ENCODE measurements at places on chromosomes 13 and 19.

- DNase-seq = no peak
These were observed at the start of gene CDC34 for GRCh38 chr19:531753-532560. Gene CDC34, plus strand, starts transcription at chr19:531760. Its CDS starts 172 bp downstream, at chr19:531932.

DNA sequence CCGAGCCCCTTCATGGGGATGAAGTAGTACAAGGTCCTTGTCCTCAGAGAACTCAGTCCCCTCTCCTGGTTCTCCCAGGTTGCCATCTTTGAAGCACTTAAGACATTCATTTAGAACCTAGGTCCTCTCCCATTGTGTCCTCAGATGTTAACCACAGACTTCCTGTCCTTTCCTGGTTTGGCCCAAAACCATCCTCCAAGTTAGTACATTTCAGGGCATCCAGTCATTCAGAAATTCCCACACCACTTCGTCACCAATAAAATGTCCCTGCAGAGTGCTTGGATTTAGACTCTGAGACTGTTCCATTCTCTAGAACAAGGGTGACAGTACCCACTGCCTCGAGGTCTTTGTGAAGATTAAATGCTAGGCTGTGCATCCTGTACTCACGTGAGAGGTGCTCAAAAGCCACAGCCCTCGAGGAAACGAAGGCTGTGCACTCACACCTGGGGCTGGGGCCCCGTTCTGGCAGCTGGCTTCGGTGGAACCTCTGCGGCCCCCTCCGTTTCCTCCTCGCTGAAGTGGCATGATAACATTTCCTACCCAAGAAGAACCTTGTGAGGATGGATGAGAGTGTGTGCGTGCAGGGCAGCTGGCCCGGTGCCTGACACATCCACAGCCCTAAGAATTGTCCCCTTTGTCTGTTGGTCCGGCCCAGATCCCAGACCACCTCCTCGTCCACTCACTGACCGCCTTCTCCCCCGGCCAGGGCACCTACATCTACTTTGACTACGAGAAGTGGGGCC lies 4.7 kb downstream of the LENG1 start:
- DNase-seq = no peak

DNA sequence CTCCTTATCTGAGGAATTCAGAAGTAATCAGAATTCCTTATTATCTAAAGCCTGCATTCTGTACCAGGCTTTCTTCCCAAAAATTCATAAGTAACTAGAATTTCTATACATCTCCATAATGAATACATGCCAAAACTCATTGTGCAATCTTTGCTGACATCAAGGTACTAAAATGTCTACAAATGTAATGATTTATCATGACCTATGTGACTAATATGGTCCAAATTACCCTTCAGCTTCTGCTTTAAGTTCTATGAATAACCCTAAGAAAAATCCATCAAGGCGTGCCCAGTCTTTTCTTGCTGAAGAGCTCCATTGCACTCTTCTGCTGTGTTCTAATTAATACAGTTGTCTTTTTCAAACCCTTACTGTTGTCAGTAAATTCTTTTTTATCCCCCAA lies 58.5 kb upstream of the SLITRK1 start:
- no peak for DNase-seq

- DNase-seq = no peak
These were observed 178.9 kb downstream of the COL4A1 start for GRCh38 chr13:110127986-110128511.

DNA sequence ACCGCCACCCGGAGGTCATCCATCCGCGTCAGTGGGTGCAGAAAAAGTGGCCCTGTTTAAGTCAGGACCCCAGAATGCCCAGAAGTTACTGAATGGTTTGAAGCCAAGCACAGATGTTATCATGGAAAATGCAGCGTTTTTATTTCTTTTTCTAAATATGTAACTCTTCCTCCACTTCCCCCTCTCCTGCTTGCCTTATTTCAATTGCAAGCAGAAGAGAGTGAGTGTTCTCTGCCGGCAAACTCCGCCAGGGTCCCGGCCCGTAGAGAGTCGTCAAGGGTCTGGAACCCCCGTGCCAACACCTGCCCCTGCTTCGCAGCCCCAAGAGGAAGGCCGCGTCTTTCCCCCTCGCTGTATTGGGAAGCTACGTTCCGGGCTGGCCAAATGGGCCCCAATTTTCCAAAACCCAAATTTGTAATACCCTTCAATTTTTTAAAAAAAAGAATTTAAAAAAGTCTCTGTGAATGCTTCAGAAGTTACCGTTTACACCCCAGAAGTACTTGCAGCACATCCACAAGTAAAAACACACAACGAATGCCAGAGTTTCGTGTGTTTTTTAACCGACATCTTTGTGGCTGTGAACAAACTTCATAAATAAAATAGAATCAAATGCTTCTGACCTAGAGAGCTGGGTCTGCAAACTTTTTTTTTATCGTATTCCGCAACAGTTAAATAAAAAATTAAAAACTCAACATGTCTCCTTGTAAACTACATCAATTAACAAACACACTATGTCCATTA lies 712 bp upstream of the PDX1 start:
- DNase-seq = no peak

GRCh38 chr13:43878892-43879754 lies at the start of gene CCDC122:
Gene CCDC122, minus strand, starts transcription at chr13:43879740. Its CDS starts 10,364 bp downstream, at chr13:43869376.
- peak; percentile 56 for DNase-seq

DNA sequence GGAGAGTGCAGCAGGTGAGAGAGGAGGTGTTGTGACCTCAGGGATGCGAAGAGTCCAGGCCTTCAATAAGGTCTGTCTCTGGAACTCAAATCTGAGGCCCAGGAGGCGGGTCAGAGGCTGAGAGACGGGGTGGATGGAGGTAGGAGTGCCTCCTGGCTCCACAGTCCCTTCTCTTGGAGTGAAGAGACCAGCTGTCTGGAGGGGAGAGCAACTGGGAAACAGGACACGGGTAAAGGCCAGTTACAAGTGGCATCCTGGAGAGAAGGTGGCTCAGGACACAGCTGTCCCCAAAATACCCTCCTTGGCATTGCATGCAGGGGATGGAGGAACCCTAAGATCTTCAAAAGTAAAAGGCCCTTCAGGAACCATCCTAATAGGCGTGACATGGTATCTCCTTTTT lies 19.2 kb downstream of the PDE4A start:
- no peak for DNase-seq

DNA sequence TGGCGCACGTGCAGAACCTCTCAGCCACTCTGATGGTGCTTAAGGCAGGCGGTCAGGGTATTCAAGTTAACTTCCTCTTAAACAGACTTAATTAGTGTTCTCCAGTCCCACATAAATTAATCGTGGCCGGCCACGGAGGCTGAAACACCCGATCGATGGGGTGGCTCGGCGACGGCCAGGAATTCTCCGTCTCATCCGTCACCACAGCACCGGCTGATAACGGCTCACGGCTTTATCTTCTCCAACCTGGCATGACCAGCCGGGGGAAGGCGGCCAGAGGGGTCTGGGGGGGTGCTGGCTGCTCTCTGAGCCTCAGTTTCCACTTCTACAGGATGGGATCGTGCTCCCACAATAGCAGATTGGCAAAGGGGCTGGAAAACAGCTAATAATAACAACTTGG lies 32.6 kb upstream of the TCF3 start:
- no peak for DNase-seq

DNA sequence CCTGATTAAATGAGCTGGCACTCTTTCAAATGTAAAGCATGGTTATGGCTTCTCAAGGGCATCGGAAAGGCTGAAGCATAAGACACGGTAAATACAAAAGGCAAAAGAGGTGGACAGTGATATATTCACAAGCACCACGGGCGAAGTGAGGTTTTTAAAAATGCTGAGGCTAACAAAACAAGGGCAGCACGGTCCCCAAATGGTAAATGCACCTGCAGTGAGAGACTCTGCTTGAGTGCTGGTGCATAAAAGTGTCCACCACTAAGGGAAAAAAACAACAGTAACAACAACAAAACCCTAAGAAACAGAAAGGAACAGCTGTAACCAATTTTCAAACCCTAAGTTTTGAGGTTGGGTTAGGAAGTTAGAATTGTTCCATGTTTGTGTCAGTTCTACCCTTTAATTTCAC lies 234.9 kb downstream of the PCDH9 start:
- DNase-seq = no peak

DNA sequence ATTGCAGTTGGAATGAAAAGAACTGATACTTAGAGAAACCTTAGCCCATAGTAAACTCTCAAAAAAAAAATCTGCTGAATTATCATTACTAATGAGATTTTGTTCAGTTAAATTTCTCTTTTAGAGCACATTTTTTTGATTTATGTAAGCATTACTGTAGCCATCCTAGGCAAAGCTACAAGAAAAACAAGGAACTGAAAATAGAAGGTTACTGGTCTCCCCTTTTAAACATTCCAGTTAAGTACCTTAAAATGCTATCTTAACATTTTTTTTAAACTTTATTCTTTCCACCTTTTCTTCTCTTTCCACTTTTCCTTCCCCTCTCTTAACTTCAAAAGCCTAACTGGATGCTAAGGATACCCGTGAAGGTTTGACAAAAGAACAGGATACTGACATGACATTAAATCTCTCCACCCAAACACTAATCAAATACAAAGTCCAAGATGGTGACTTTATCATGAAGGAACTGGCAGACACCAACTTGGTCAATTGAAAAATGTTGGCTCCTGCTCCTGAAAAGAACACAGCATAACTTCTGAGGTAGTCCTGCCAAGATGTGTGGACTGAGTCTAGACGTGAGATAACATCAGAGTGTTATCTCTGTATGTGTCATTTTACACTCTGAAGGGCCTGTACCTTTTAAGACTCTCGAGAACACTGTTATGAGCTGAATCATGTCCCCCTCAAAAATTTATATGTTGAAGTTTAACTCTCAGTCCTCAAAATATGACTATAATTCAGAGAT lies 29.5 kb upstream of the SACS start:
- DNase-seq = no peak

DNA sequence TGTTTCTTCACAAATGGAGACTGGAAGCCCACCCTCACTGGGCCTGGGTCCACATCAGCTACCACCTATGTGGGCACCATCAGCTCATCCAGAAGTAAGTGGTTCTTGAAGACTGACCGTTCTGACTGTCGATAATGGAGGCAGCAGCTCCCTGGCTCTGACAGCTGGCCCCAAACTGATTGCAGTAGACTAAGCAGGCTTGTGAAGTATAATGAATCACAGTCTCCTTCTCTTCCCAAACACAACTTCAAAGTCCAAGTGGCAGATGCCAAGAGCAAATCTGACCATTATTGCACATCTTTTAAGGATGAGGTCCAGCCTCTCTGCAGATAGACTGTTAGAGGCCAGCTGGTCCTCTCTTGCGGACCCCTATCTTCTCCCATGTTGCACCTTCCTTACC lies 574.4 kb upstream of the KLF12 start:
- no peak for DNase-seq

GRCh38 chr13:85772367-85772766 lies 26.9 kb downstream of the SLITRK6 start:
- no peak for DNase-seq

DNA sequence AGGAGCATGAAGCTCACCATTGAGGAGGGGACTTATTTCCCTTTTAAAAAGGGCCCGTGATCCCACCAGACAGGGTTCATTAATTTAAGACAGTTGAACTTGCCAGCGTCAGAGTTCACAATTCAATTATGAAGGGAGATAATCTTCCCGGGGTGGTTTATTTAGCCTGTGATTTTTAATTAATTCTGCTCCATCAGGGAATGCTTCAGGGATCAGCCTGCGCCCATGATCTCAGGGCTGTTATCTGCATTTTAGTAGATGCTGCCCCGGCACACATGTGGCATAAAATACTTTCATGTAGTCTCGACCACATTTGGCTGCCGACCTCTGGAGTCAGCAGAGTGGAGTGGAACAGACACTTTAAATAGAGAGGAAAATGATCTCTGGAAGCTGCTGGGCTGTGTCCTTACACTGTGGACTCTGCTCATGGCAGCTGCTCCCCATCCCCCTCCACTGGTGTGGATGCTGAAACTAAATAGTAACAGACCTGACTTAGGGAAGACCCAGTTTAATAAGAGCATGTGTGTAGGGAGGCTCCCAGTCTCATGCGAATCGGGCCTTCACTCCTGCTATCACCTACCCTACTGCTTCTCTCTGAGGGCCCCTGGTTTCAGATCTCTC lies 256.9 kb downstream of the TEX29 start:
- DNase-seq = no peak

DNA sequence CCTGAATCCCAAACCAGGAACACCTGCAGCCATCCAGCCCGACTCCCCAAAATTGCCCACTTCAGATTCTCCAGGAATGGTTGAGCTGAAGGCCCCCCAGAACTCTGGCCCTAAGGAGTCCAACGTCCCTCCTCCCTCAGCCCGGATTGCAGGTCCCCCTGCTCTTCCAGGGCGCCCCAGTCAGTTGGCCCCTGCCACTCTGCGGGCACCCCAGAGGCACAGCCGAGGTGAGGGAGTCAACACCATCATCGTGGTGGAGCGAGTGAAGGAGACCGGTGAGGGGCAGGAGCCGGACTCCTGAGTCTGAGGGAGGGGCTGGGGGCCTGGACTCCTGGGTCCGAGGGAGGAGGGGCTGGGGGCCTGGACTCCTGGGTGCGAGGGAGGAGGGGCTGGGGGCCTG lies 2.2 kb downstream of the GFY start:
- DNase-seq = no peak

DNA sequence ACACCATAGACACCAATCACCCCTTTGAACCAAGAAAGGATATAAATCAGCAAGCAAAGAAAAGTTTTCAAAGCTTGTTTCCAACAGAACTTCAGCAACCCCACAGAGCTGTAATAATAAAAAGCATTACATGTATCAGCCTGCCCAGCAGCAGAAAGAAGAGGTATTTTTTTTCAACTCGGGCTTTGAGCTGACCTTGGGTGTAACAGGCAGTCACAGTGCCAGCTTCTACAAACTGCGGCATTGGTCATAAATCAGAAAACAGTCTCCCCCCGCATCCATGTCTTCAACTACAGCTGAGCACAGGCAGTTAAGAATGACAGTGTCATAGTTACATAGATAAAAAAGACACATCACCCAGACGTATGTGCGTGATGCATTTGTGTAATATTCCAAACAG lies 671.0 kb upstream of the SLITRK1 start:
- no peak for DNase-seq

- no peak for DNase-seq
These were observed 2.9 kb downstream of the CEBPG start for GRCh38 chr19:33376423-33376822.

DNA sequence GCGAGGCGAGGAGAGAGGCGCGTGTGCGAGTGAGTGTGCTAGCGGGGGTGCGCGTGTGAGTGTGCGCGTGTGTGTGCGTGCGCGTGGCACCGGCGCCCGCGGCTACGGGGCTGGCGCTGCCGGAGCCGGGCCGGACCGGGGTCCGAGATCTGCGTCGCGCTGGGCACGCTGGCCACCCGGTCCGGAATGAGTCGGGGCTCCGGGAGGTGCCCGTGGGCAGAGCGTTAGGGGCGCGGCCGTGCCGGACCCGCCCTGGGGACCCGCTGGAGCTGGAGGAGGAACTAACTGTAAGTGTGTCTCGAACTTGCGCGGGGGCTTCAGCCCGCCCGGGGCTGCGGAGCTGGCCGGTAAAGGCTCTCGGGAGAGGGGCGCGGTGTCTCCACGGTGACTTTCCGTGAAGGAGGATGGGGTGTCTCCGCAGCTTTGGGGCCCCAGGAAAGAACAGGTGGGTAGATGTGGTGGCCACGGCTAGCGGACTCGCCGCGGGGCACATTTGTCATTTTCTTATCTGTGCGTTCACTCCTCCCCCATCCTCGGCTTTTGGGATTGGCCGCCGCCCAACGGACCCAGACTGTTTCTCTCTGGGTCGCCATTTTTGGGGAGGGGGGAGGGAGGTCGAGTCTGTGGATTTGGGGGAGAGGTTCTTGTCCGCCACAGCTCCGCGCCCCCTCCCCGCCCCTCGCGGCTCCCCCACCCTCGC lies 10.1 kb upstream of the SOX1 start:
- DNase-seq = no peak

Measured in stimulated activated CD8-positive, alpha-beta memory T cell treated with anti-CD3 and anti-CD28 coated beads, Interleukin-4, amount 100 ng/mL, for 1 hour (primary cell).